Hippocampal formation (tissue), 2 donors: ENCODE measurements at places on chromosomes 11 and 22.

GRCh38 chr11:8558436-8558835 lies 35.6 kb downstream of the STK33 start:
- no peak for DNase-seq

- DNase-seq, result no peak
Measured at GRCh38 chr11:134730561-134731212, 318.6 kb upstream of the B3GAT1 start.

DNA sequence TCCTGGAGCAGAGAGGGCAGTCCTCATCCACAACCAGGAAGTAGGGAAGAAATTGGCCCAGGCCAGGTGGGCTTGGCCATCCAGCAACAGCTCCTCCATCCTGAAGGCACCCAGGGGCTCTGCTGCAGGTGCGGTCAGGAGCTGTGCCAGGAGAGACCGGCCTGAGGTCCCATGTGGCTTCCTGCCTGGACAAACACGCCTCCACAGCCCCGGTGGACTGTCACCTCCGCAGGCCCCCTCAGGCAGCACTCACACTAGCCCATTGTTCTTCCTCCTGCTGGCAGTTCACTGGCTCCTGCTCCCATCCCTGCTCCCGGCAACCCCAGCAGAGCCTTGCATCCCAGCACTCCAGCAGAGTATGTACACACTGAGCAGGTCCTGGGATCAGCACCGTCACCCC lies 16.0 kb upstream of the POU2AF1 start:
- no peak for DNase-seq

DNA sequence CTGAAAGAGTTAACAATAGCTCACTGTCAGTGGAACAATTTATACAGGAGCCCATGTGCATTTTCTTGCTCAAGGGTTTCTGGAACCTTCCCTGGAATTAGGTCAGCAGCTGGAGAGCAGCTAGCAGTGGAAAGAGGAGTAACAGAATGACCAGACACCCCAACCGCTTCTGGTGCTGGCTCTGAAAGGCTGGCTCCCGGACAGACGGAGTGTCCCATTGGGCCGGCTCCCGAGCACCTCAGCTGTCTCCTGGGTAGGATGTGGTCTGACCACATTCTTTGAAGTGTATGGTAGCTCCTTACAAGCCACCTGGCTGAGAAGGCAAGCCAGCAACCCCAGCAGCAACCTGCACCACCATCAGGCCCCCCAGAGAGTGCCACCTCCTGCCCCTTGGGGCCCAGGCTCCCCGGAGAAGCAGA lies 44.7 kb downstream of the ABTB2 start:
- no peak for DNase-seq

GRCh38 chr11:45369313-45369712 lies 83.2 kb upstream of the SYT13 start:
- no peak for DNase-seq

DNA sequence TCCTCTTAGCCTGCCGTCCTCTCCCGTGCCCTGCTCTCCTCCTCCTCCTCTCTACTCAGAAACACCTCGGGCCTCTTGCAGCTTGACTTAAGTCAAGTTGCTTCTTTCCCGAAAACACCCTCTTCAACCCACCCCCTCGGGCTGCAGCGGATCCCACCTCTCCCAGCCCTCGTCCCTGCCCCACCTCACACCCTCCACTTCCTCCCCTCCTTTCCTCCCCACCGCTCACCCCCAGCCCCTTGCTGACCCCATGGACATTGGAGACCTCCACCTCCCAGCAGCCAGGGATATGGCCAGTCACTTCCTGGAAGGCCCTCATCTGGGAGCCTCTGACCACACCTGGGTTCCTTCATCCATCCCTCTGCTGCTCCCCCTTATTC lies 8.5 kb upstream of the CYTH4 start:
- no peak for DNase-seq

- DNase-seq, result no peak
Measured at GRCh38 chr11:112623057-112623456, 338.2 kb upstream of the NCAM1 start.

DNA sequence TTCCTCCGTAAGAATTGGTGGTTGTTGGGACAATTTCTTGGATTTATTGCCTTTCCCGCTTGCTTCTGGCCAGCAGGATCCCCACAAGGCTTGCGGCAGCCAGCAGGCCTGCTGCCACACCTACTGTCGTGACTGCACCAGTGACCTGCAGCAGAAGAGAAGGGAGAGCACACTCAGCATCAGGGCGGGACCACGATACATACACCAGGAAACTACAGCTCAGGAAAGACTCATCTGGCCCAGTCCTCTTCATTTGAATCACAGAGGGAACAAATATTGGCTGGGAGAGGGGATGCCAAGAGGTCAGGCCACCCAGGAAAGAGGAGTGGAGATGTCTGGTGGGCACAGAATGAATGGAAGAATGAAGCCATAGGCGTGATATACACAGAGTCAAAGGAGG lies 10.3 kb downstream of the PLAAT2 start:
- no peak for DNase-seq

DNA sequence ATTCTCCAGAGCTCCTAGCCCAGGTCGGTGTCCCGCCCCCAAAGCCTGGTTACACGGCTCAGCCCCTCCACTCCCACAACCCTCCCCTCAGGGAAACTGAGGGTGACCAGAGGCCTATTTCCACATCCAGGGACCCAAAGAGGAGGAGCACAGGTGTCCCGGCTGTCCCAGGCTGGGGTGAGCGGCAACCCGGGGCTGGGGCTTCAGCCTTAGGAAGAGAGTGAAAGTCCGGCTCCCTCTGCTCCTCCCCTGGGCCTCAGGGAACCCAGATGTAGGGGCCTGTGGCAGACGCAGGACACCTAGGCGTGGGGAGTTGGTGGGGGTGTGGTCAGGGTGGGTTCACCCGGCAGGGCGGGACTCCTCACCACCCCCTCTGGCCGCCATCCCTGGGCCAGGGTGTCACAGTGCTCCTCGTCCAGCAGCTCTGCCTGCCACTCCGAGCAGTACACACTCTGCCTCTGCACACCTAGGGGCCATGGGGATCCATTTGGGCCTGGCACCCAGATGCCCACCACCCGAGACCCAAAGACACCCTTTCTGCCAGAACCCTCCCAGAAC lies 63.1 kb downstream of the ARFGAP3 start:
- no peak for DNase-seq

DNA sequence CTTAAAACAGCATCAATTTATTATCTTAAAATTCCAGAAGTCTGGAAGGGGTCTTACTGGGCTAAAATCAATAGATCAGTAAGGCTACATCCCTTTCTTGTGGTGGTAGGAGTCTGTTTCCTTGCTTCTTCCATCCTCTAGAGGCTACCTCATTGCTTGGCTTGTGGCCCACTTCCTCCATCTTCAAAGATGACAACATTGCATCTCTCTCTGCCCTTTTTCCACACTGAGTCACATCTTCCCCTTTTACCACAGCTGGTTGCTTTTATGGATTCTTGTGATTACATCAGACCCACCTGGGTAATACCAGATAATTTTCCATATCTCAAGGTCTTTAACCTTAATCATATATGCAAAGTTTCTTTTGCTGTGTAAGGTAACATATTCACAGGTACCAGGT lies 60.9 kb downstream of the GRIA4 start:
- no peak for DNase-seq

DNA sequence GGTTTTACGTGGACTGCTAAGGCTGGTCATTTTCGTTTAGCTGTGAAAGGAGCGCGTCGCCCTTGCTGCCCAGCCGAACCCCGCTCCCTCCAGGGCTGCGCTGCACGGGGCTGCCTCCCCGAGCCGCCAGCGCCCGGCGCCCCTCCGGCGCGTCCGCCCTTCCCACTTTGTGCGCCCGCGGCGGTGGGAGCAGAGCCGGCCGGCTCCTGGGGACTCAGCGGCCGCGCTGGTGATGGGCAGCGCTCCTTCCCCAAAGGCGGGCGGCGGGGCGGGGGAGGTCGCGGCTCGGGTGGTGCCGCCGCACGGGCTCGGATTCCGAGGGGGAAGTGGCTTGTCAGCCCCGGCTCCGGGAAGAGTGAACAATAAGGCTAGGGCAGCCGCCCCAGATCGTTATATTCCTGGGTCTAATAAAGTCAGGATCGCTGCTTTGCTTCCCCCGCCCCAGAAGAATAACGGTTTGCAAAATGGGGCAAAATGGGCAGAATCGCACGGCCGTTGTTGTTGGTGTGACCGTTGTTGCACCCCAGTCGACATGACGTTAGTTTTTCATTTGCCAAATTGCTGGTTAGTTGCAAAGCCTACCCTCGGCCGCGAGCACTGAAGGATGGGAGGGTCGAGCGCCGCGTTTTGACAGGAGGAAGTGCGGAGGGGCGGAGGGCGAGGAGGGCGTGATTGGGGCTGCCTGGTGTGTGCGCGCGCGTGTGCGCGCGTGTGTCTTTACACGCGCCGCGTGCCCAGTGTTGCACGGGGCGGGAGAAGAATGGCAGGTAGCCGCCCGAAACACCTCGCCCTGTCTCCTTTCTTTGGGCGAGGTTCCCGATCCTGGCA lies 745 bp downstream of the NCAM1 start:
- DNase-seq, result peak; percentile 65

DNA sequence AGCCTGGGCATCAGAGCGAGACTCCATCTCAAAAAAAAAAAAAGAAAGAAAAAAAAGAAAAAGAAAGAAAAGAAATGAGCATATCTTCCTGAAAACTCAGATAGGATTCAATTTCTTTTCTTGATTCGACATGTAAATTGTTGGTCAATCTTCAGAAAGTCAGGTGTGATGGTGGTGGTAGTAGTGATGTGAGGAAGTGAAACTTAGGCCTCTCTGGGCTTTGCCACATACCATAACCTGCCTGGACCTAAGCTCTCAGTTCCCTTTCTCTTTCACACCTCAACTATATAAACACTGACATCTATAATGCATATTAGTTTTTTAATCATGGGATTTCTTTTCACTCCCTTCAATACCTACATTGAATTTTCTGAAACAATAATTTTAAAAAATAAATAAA lies 98.0 kb upstream of the TBCEL start:
- DNase-seq, result no peak

DNA sequence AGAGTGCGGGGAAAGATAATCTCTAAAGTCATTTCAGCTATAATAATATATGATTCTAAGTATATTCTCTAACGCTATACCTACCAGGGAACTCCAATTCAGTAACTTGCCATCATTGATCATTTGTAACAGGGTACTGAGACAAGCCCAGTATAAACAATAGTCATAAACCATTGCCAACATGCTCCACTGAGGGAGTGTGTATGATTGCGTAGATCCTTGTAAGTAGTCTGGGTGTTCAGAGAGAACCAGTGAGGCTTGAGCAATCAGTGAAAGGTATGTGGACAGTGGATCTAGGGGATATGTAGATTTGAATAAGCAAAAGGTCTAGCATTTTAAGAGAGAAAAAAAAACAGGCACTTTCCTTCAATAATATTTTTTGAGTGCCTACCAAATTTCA lies 1326.0 kb downstream of the LRRC4C start:
- no peak for DNase-seq

- DNase-seq, result no peak
Measured at GRCh38 chr22:27152033-27152432, 494.6 kb downstream of the MIAT start.

- no peak for DNase-seq
Measured at GRCh38 chr22:24466716-24467328, 28.3 kb upstream of the UPB1 start.

GRCh38 chr11:46855167-46855566 lies 9.1 kb upstream of the CKAP5 start:
- no peak for DNase-seq

DNA sequence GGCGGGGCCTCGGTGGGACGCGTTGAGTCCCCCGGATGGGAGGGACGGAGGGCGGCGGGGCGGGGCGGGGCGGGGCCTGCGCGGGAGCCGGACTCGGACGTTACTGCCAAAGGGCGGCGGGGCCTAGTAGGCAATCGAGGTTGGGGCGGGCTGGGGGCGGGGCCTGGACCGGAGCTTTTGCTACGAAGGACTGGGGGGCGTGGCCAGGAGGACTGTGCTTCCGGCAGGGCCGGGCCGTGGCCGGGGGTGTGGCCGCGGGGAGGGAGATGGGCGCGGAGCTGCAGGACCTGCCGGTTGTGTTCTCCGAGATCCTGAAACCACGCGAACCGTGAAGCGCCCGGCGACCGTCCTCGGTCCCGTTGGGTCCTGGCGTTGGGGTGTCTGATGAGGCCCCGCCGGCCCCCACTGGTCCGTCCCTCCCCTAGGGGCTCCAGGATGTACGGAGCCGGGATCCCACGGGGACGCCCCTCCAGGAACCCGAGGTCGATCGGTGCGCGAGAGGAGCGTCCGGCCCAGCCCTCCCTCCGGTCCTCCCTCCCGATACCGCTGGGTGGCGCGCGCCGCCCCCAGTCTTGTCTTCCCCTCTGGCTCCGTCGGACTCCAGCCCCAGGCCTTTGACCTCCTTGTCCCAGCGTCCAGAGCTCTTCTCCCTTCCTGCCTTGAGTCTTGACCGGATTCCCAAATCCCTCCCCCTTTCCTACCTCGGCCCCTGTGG lies 648 bp upstream of the NUDT8 start:
- DNase-seq, result peak; percentile 96

GRCh38 chr11:58900479-58901420 lies 38.5 kb upstream of the GLYATL1 start:
- DNase-seq, result peak; percentile 52

DNA sequence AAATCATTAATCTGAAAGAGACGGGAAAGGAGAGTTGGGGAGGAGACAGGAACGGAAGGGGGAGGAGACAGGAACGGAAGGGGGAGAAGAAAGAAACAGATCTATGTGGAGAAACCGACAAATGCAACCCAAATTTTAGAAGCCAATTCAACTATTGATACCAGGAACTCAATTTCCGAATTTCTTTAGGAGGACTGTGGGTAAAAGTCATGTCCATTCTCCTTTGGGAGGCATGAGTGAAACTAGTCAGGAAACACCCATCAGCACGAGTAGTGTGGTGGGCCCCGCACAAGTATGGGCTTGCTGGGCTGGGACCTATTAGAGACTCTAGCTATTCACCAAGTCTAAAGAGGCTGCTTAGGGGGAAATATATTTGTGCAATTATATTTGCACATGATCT lies 18.1 kb downstream of the ANO3 start:
- no peak for DNase-seq

- DNase-seq, result peak; percentile 80
Measured at GRCh38 chr22:41444360-41445128, 2.1 kb downstream of the TOB2 start.

GRCh38 chr22:17483688-17484372 lies 79.5 kb upstream of the SLC25A18 start:
- DNase-seq, result no peak

GRCh38 chr22:48863965-48864528 lies 963.6 kb downstream of the BRD1 start:
- DNase-seq, result no peak

- no peak for DNase-seq
Measured at GRCh38 chr11:78657968-78658839, 83.5 kb upstream of the NARS2 start.

DNA sequence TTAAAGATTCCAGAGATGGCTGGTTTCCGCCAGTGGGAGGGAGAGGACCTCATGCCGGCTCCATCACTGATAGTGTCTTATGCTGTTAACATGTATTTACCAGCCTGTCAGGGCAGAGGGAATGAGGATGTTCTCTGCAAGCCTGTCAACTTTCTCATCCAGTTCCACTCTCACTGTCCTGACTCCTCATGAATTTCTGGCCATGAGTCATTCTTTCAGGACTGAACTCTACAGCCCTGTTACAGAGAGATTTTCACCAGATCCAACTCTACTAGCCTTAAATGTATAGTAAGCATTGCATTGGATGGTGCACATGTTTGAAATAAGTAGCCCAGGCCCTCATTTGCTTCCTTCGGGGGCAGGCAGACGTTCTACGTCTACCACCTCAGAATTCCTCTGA lies 387.7 kb downstream of the TMEM135 start:
- DNase-seq, result no peak

- DNase-seq, result no peak
Measured at GRCh38 chr22:30290342-30291057, 1.2 kb upstream of the CASTOR1 start.
